ENCODE measurements at places on chromosomes 7 and 10.

DNA sequence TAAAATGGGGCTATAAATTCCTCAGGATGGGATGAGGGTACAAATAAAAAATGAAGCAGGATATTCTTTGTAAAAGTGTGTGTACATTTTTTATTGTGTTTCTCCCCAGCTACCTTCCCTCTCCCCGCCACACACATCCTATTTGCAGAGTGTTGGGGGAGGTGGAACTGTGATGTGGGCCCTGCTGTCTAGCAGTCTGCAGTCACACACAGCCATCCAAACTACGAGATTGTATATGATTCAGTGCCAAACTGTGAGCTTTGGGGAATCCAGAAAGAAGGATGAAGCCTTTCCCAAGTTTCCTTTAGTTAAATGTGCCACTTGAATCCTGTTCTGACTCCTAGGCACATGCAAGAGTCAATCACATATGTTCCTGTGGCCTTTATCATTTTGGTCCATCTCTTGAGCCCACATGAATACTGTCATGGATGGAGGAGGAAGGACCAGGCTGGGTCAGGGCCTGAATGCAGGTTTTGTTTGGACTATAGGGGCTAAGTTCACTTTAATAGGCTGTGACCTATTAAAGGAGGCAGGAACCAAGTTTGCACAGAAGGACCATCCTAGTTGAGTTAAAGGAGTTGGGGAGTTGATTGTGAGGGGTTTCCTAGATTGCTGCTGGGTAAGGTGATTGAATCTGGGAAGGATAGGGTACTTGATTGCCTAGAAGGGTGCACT is 1.1 kb upstream of the SEMA4G start:
- no peak for DNase-seq

- DNase-seq = no peak
Observed at GRCh38 chr7:138226001-138226476, 149.8 kb downstream of the AKR1D1 start.

GRCh38 chr7:2654059-2654458 is 22.3 kb downstream of the TTYH3 start:
- no peak for DNase-seq

DNA sequence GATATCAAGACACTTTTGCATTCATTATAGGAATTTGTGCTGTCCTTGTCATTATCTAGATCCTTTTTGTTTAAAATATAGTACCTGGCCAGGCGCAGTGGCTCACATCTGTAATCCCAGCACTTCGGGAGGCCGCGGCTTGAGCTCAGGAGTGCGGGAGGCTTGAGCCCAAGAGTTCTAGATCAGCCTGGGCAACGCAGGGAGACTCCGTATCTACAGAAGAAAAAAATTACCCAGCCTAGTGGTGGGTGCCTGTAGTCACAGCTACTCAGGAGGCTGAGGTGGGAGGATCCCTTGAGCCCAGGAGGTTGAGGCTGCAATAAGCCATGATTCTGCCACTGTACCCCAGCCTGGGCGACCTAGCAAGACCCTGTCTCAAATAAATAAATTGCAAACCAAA is 621 bp upstream of the MORN4 start:
- no peak for DNase-seq

- DNase-seq = no peak
Observed at GRCh38 chr7:67438198-67438882, 441.7 kb downstream of the TYW1 start.
